ENCODE measurements at places on chromosomes 3 and 15. TPM values are rescaled to one million over a fixed set of nuclear protein-coding genes. Genes with fewer than 3 reads are reported as not detected.
A peak's percentile ranks its signal among the peaks of the same experiment; 100 is the strongest.

GRCh38 chr3:156812521-156813335, 13.4 kb upstream of the LEKR1 start:
- no peak overlapping the region for H3K4me3 ChIP-seq
- no peaks in the 10 kb centered on the region for H3K4me1 ChIP-seq
- DNase-seq, result no peak

GRCh38 chr3:164470471-164470870, 607.8 kb downstream of the SI start:
- DNase-seq, result no peak
- no peak overlapping the region for H3K4me3 ChIP-seq
- no peak overlapping the region for H3K27ac ChIP-seq
- no peaks in the 10 kb centered on the region for H3K4me1 ChIP-seq
- no peaks in the 10 kb centered on the region for H3K36me3 ChIP-seq

DNA sequence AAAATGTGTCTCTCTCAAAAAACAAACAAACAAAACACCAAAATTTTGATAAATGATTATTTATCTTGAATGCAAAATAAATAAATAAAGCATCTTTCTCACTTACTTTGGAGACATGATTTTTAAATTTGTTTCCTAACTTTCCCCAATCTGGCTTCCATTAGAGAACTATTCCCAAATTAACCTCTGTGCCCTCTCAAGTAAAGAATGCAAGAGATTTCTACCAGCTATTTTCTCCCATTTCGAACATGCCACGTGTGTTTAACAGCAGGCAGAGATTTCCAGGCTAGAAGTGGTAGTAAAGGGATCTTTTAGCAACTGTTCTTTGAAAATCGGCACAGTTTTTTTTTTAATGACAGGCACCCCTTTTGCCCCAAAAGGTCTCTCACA, 269.1 kb downstream of the SHQ1 start:
- no peak overlapping the region for H3K4me3 ChIP-seq
- DNase-seq, result no peak
- H3K27me3 ChIP-seq, result no peaks in the 10 kb centered on the region
- no peaks in the 10 kb centered on the region for H3K36me3 ChIP-seq
- no peaks in the 10 kb centered on the region for H3K4me1 ChIP-seq

The MUSTN1 gene
- total RNA-seq, result 132 TPM

The ALDH1A3 gene
- total RNA-seq, result 10.9 TPM

DNA sequence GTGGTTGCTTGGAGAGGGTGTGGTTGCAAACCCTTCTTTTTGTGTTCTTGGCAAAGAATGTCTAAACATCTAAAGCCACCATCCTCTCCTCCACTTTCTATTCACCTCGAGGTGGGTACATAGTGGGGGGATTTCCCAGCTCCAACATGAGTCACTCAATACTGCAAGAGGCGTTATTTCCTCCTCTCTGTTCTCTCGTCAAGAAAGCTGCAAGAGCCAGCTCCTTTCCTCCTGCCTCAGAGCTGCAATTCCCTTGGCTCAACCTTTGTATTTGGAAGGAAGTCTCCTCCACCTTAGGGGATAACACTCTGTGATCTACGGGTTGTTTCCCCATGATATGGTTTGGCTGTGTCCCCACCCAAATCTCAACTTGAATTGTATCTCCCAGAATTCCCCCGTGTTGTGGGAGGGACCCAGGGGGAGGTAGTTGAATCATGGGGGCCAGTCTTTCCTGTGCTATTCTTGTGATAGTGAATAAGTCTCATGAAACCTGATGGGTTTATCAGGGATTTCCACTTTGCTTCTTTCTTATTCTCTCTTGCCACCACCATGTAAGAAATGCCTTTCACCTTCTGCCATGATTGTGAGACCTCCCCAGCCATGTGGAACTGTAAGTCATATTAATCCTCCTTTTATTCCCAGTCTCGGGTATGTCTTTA, 138.4 kb downstream of the PLCL2 start:
- H3K4me3 ChIP-seq, result no peak overlapping the region
- H3K27me3 ChIP-seq, result no peaks in the 10 kb centered on the region
- no peak overlapping the region for H3K27ac ChIP-seq
- H3K4me1 ChIP-seq, result no peaks in the 10 kb centered on the region
- H3K36me3 ChIP-seq, result no peaks in the 10 kb centered on the region

The MGLL gene
- 101 TPM for total RNA-seq

DNA sequence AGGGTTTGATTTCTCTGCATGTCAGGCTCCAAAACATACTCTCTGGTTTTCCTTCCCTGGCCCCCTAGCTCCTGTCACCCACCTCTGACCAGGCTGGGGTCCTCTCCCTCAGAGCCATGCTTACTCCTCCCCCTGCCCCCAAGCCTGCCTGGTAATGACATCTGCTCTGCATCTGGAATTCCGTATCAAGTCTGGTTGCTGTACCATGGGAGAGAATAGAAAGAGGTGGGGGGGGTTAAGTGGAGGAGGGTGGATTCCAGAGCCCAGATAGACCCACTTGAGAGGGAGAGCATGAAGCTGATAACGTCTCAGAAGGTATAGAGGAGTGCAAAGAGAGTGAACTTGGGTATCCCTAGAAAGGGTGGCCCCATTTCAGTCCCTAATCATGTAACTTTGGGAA, 4.2 kb downstream of the IGDCC4 start:
- no peak overlapping the region for H3K27ac ChIP-seq
- no peaks in the 10 kb centered on the region for H3K36me3 ChIP-seq
- H3K4me3 ChIP-seq, result no peak overlapping the region
- peaks cover 5% of the 10 kb centered on the region for H3K27me3 ChIP-seq
- DNase-seq, result no peak
- H3K4me1 ChIP-seq, result peaks cover 16% of the 10 kb centered on the region

DNA sequence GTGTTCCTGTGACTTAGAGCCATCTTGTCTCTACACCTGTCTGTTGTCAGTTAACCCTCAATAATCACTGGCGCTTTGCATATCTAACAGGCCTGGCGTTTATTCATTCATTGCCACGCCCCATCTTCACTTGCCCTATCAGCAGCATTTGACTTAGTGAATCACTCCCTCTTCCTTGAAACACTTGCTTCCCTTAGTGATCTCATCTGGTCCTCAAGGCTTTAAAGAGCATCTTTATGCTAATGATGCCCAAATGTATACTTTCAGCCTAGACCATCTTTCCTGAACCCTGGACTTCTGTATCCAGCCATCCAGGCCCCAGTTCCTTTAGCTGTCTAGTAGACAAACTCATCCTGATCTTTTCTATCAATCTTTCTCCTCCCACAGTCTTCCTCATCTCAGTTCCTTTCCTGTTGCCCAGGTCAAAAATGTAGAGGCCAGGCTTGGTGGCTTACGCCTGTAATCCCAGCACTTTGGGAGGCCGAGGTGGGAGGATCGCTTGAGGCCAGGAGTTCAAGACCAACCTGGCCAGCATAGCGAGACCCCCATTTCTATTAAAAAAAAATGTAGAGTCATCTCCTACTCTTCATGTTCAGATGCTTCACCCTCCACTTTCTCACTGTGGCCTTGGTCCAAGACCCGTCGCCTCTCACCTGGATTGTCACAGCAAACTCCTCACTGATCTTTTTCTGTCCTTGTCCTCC, 1.4 kb upstream of the IGDCC4 start:
- peaks cover 16% of the 10 kb centered on the region for H3K4me1 ChIP-seq
- no peak overlapping the region for H3K4me3 ChIP-seq
- H3K36me3 ChIP-seq, result no peaks in the 10 kb centered on the region
- peaks cover 5% of the 10 kb centered on the region for H3K27me3 ChIP-seq
- H3K27ac ChIP-seq, result no peak overlapping the region

DNA sequence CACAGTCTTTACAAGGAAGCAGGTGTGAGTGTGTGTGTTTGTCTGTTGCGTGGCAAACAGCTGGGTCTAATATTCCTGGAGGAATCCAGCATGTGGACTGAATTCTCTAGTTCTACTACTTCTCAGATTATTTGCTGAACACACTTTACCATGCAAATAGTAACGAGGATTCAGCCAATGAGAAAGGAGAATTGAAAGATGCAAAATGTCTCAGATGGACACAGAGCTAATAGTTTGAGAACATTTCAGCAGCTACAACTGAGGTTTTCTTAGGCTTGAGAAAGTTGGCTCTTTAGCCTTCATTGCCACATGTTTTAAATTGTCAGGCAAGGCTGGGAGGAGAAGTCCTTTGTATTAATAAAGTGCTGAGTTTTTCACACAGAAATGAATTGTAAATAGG, 568.0 kb upstream of the MDFIC2 start:
- H3K4me3 ChIP-seq, result no peak overlapping the region
- no peaks in the 10 kb centered on the region for H3K36me3 ChIP-seq
- no peaks in the 10 kb centered on the region for H3K4me1 ChIP-seq
- no peak for DNase-seq
- H3K27ac ChIP-seq, result no peak overlapping the region

DNA sequence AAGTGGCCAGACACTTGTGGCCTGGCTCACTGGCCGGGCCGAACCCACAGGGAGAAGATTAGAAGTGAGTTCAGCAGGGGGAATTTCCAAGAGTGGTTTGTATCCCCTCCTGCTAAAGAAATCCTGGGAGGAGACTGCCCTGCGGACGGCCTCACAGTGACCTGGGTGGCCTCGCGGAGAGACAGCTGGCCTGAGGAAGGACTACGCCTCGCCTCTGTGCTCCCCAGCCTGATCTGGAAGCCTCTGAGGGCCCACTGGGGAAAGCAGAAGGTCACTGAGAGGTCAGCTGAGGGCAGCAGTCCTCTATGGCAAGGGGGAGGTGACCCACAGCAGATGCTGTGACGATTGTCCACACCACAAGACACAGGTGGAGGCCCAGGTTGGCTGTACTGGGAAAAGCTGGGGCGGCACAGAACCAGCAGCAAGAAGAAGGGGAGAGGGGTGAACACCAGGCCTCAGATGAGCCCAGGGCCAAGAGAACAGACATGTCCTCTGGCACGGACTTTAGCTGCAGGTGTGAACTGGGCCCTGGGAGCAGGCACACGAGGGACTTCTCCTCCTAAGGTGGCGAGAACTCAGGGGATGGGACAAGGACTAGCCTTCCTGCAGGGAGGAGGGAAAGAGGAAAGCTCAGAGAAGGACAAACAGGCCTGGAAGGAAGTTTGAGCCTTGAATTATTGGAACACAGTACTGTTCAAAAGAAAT, 37.2 kb upstream of the DLG1 start:
- DNase-seq, result peak; percentile 45
- H3K4me1 ChIP-seq, result no peaks in the 10 kb centered on the region
- H3K36me3 ChIP-seq, result no peaks in the 10 kb centered on the region

The LTK gene
- not detected for total RNA-seq

GRCh38 chr3:101544161-101544850, 17.4 kb upstream of the TRMT10C start:
- DNase-seq, result no peak
- no peak overlapping the region for H3K27ac ChIP-seq
- H3K27me3 ChIP-seq, result no peaks in the 10 kb centered on the region
- H3K36me3 ChIP-seq, result no peaks in the 10 kb centered on the region
- H3K4me3 ChIP-seq, result no peak overlapping the region

DNA sequence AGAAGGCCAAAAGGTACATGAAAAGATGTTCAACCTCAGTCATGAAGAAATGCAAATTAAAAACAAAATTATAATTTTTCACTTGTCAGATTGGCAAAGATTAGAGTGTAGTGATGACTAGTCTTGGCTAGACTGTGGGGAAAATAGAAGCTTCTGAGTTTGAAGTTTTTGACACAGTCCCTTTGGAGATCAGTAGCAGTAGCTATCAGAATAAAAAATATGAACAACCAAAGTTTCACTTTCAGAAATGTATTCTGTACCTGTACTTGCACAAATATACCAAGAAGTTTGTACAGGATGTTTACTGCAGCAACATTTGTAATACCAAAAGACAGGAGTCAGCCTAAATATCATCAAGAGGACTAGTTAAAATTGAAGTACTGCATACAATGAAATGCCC, 14.1 kb downstream of the ATP2C1 start:
- H3K27me3 ChIP-seq, result no peaks in the 10 kb centered on the region
- no peaks in the 10 kb centered on the region for H3K36me3 ChIP-seq
- no peak for DNase-seq
- no peak overlapping the region for H3K4me3 ChIP-seq
- H3K4me1 ChIP-seq, result no peaks in the 10 kb centered on the region

Measured in ascending aorta (tissue), 2 donors.